ENCODE measurements at places on chromosomes 6 and 20.

DNA sequence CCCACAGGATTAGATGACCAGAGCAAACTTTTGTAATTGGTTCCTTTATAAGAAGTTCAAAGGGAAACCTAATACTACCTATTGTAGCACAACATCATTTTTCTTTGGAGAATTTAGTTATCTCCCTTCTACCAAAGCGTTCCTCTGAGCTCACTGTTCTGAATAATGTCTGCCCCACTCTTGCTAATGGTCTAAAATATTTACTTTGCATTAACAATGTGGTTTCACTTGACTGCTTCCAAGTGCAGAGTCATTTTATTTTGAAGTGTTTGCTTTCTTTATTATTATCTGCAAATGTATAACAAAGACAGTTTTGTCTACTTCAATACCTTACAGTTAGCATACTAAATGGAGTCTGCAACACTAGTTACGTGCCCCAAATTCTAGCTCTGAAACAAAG lies 15.0 kb downstream of the TRAPPC3L start:
- H3K36me3 ChIP-seq: no peaks in the 10 kb centered on the region
- no peak for DNase-seq
- no peak overlapping the region for H3K4me3 ChIP-seq
- H3K4me1 ChIP-seq: no peaks in the 10 kb centered on the region
- H3K27ac ChIP-seq: no peak overlapping the region

GRCh38 chr6:34018026-34018425 lies 127.9 kb downstream of the GRM4 start:
- no peaks in the 10 kb centered on the region for H3K4me1 ChIP-seq
- no peak overlapping the region for H3K4me3 ChIP-seq
- H3K36me3 ChIP-seq: no peaks in the 10 kb centered on the region
- H3K27me3 ChIP-seq: peaks cover 83% of the 10 kb centered on the region

DNA sequence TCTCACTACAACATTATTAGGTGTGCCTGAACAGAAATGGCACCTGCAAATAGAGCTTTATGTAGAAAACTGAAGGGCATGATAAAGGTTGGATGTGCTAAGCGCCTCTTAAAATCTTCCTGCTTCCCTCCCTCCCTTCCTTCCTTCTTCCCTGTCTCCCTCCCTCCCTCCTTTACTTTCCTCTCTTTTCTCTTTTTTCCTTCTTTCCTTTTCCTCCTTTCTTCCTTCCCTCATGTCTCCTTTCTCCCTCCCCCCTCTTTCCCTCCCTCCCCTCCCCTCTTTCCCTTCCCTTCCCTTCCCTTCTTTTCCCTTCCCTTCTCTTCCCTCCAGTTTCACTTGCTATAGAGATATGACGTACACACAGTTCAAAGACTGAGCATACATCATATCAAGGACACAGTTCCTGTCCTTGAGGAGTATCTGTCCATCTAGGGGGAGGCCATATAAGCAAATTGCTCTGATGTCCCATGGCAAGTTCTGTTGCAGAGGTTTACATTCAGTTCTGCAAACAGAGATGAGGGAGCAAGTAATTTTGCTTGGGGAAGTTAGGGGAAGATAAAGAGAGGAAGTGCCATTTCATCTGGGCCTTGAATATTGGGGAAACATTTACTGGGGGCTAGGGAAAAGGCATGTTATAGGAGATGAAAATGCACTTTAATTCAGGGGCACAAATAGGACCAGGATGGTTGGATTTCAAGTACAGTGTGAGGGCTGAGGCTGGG lies 79.0 kb upstream of the EEF1E1 start:
- no peak overlapping the region for H3K27ac ChIP-seq
- H3K27me3 ChIP-seq: no peaks in the 10 kb centered on the region
- no peaks in the 10 kb centered on the region for H3K36me3 ChIP-seq
- no peak overlapping the region for H3K4me3 ChIP-seq

DNA sequence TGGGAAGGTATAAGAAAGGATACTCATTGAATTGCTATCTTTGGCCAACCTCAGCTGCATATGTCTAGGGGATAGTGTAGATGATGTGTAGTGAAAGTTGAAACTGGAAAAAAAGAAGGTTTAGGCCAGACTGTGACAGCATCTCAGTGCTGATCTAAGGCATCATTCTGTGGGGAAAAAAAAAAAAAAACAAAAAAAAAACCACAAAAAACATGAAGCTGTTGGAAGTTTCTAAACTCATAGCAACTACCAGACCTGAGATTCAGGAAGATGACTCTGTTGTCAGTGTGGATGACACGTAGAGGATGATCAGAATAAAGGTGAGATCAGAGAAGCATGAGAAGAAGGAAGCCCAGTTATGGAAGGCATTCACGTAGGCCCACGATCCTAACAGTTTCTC lies 100.8 kb upstream of the CNKSR3 start:
- no peaks in the 10 kb centered on the region for H3K27me3 ChIP-seq
- H3K4me1 ChIP-seq: peaks cover 16% of the 10 kb centered on the region
- H3K4me3 ChIP-seq: no peak overlapping the region

DNA sequence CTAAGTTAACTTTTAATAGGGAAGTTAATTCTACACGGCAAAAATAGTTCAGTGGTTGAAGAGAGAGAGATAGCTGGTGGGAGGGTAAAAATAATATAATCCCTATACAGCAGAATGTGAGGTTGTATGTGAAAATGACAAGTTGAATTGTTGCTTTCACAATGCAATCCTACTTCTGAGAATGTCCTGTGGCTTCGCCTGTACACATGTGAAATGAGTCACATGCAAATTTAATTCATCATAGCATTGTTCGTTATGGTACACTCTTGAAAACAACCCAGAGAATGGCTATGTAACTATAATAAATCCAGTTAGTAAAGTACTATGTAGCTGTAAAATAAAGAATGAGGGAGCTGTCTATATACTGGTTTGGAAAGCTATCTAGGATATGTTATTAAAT lies 46.0 kb upstream of the HINT3 start:
- no peaks in the 10 kb centered on the region for H3K27me3 ChIP-seq
- H3K27ac ChIP-seq: no peak overlapping the region
- H3K36me3 ChIP-seq: peaks cover 11% of the 10 kb centered on the region
- H3K4me3 ChIP-seq: no peak overlapping the region
- DNase-seq: no peak

- DNase-seq: peak; percentile 54
- H3K27me3 ChIP-seq: no peaks in the 10 kb centered on the region
- H3K4me1 ChIP-seq: peaks cover 35% of the 10 kb centered on the region
- H3K36me3 ChIP-seq: no peaks in the 10 kb centered on the region
- peak within 1 kb of the TSS; percentile 76 for H3K4me3 ChIP-seq
- no peak within 1 kb of the TSS for H3K27ac ChIP-seq
Observed at GRCh38 chr6:46734867-46735719, at the start of gene PLA2G7. Gene PLA2G7, minus strand, starts transcription at chr6:46735375. Its CDS starts 12,484 bp downstream, at chr6:46722891.

- no peaks in the 10 kb centered on the region for H3K36me3 ChIP-seq
- H3K27me3 ChIP-seq: no peaks in the 10 kb centered on the region
Observed at GRCh38 chr6:4970739-4971395, 33.0 kb downstream of the RPP40 start.

GRCh38 chr6:136137008-136137692 lies 113.0 kb downstream of the MTFR2 start:
- no peaks in the 10 kb centered on the region for H3K27me3 ChIP-seq
- DNase-seq: no peak
- no peak overlapping the region for H3K27ac ChIP-seq

GRCh38 chr6:23890543-23891227 lies 235.3 kb upstream of the NRSN1 start:
- H3K27ac ChIP-seq: no peak overlapping the region
- H3K4me1 ChIP-seq: no peaks in the 10 kb centered on the region
- DNase-seq: no peak
- H3K27me3 ChIP-seq: no peaks in the 10 kb centered on the region
- H3K36me3 ChIP-seq: no peaks in the 10 kb centered on the region

GRCh38 chr6:33944686-33945411 lies 141.0 kb upstream of the MLN start:
- DNase-seq: no peak
- H3K27ac ChIP-seq: no peak overlapping the region
- H3K36me3 ChIP-seq: no peaks in the 10 kb centered on the region
- peaks cover 100% of the 10 kb centered on the region for H3K27me3 ChIP-seq
- H3K4me1 ChIP-seq: no peaks in the 10 kb centered on the region

DNA sequence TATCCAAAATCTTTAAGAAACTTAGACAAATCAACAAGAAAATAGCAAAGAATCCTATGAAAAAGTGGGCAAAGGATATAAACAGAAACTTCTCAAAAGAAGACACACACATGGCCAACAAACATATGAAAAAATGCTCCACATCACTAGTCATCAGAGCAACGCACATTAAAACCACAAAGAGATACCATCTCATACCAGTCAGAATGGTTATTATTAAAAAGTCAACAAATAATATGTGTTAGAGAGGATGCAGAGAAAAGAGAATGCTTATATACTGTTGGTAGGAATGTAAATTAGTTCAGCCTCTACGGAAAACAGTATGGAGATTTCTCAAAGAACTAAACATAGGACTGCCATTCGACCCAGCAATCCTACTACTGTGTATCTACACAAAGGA lies 212.0 kb upstream of the DTNBP1 start:
- peaks cover 59% of the 10 kb centered on the region for H3K27me3 ChIP-seq
- H3K36me3 ChIP-seq: no peaks in the 10 kb centered on the region
- H3K4me1 ChIP-seq: no peaks in the 10 kb centered on the region
- no peak for DNase-seq

DNA sequence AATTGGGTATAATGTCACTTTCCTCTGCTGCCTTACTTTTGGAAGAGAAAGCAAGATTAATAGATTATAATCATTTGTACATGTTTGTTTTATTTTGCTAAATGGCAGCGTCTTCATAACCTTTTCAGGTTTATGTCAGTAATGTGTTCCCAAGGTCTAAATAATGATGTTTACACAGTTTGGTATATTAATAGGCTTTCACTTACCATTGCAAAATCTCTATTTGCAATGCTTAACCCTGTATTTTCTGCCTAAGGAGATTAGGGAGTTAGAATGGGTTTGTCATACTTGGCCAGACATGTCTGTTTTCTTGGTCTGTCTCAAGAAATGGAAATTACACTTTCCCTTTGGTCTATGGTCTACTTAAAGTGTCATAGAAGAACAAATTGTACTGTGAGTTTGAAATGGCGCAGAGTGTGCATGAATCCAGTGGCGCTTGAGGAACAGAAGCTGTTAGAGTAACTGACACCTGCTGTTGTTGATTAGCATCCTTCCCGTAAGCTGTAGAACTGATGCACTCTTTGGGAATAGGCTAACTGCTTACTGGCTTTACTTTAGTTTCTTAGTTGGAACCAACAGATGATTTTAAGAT lies 261.1 kb downstream of the SAMD5 start:
- H3K27ac ChIP-seq: no peak overlapping the region
- DNase-seq: no peak
- 0 out of 2 replicates have a peak, but pooled peaks cover 5% of the 10 kb centered on the region for H3K36me3 ChIP-seq
- no peak overlapping the region for H3K4me3 ChIP-seq
- no peaks in the 10 kb centered on the region for H3K27me3 ChIP-seq

DNA sequence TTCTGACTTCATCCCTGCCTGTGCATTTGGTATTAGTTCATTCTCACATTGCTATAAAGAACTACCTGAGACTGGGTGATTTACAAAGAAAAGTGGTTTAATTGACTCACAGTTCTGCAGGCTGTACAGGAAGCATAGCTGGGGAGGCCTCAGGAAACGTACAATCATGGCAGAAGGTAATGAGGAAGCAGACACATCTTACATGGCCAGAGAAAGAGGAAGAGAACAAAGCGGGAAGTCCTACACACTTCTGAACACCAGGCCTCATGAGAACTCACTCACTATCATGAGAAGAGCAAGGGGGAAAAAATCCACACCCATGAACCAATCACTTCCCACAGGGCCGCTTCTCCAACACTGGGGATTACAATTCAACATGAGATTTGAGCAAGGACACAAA lies 303.9 kb downstream of the CBLN4 start:
- H3K4me1 ChIP-seq: no peaks in the 10 kb centered on the region
- no peaks in the 10 kb centered on the region for H3K36me3 ChIP-seq
- 0 out of 2 replicates have a peak, but pooled peaks cover 6% of the 10 kb centered on the region for H3K27me3 ChIP-seq
- H3K4me3 ChIP-seq: no peak overlapping the region
- DNase-seq: no peak

- H3K4me1 ChIP-seq: no peaks in the 10 kb centered on the region
- no peaks in the 10 kb centered on the region for H3K27me3 ChIP-seq
- DNase-seq: no peak
Observed at GRCh38 chr6:69042297-69042696, 407.2 kb downstream of the ADGRB3 start.

- H3K4me1 ChIP-seq: no peaks in the 10 kb centered on the region
- no peak overlapping the region for H3K4me3 ChIP-seq
- no peaks in the 10 kb centered on the region for H3K27me3 ChIP-seq
- DNase-seq: no peak
Observed at GRCh38 chr6:141169419-141169818, 963.3 kb upstream of the GJE1 start.

GRCh38 chr6:112909781-112910180 lies 562.7 kb downstream of the RFPL4B start:
- peak overlapping the region; percentile 9 for H3K27ac ChIP-seq
- peaks cover 9% of the 10 kb centered on the region for H3K4me1 ChIP-seq
- no peaks in the 10 kb centered on the region for H3K27me3 ChIP-seq
- no peak overlapping the region for H3K4me3 ChIP-seq
- H3K36me3 ChIP-seq: no peaks in the 10 kb centered on the region

GRCh38 chr6:168968228-168968627 lies 285.4 kb downstream of the THBS2 start:
- no peaks in the 10 kb centered on the region for H3K4me1 ChIP-seq
- peaks cover 38% of the 10 kb centered on the region for H3K27me3 ChIP-seq
- no peaks in the 10 kb centered on the region for H3K36me3 ChIP-seq

DNA sequence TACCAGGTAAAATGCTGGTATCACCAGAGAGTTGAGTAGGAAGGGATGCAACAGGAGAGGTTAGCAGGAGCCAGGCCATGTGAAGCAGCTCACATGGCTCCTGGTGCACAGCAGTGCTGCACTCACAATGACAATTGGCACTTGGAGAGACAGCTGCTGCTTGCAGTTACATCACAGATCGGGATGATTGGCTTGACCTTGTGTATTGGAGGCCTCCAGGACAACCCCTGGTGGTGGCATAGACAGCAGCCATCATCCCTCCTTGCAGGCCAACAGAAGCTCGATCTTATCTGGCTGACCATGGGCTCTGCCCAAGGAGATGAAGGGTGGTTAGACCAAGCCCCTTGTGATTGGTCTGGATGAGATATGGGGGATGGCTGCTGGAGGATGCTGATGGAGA lies 73.0 kb downstream of the EYA2 start:
- H3K4me3 ChIP-seq: no peak overlapping the region
- peaks cover 21% of the 10 kb centered on the region for H3K4me1 ChIP-seq
- DNase-seq: no peak
- no peaks in the 10 kb centered on the region for H3K27me3 ChIP-seq

DNA sequence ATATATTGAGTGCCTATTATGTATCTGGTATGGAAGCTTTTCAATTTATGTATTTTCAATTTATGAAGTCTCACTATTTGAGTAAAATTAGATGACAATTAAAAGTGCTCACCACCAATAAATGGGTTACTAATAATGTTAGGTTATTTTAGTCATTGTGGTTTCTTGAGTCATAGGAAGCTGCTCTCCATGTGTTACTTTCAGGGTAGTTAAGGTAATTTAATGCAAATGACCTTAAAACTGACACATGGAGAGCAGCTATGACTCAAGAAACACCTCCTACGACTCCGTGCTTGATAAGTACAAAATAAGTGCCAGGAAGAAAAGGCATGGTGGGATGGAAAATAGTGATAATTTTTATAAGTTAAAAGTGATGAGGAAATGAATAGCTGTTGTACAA lies 16.5 kb upstream of the TINAG start:
- H3K4me3 ChIP-seq: no peak overlapping the region
- no peaks in the 10 kb centered on the region for H3K36me3 ChIP-seq
- H3K4me1 ChIP-seq: no peaks in the 10 kb centered on the region
- DNase-seq: no peak
- no peak overlapping the region for H3K27ac ChIP-seq
- H3K27me3 ChIP-seq: no peaks in the 10 kb centered on the region

Measured in PC-9 (cell line).